ENCODE measurements at places on chromosomes 13 and 19.
A peak's percentile ranks its signal among the peaks of the same experiment; 100 is the strongest.

DNA sequence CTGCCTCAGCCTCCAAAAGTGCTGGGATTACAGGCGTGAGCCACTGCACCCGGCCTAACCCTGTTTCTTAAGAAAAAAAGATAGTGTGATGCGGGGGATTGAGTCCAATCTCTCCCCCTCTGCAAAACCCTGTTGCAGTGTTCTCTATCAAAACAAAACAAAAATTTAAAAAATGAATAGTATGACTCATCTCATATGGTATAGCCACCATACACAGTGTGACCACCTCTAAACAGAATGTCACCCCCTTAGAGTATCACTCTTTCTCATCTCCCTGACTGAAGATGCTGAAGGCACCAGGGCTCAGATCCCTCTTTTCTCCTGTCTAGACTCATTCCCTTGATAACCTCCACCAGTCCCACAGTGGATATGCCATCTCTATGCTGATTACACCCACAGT lies 6.8 kb upstream of the ERF start:
- DNase-seq: no peak

DNA sequence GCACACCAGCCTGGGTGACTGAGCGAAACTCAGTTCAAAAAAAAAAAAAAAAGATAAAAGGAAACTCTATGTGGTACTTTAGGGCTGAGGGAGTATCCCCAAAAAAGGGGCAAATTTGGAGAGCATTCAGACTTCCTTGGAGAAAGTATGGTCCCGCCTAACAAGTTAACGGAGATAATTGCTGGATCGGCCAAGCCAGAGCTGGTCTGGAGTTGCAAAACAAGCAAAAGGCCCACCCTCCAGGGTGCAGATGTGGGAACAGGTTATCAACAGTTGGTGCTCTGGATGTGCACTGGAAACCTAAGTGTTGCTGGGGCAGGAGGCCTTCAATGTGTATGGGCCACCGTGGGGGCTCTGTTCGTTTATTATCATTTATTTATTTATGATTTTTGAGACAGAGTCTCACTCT lies 2.8 kb downstream of the IQCN start:
- DNase-seq: no peak

DNA sequence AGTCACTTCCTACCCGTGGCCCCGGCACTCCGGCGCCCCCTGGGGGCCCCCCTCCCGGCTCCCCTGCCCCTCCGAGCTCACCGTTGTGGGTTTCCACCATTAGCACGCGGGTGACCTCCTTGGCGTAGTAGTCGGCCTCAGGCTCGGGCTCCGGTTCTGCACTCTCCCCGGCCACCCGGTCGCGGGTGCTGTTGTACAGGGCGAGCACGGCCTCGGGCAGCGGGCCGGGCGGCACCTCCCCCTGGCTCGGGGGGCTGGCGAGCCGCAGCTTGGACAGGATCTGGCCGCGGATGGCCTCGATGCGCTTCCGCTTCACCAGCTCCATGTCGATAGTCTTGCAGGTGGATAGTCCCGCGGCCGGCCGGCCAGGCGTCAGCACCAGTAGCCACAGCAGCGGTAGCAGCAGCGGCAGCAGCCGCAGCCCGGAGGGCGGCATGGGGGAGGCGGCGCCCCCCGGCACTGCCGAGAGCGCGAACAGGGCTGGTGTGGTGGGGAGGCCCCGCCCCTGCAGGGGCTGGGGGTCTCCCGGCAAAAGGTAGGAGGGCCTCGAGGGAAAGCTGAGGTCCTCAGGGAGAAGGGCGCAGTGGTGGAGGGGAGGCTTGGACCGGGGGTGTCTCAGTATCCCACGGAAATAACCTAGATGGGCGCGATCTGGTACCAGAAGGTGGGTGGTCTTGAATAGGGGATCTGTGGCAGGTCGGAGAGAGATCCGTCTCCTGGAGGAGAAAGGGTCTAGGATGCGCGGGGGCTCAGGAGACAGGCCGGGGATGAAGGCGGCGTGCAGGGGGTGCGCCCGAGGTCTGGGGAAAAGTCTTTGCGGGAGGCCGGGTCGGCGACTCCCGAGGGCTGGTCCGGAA lies 885 bp downstream of the TGFB1 start:
- DNase-seq: peak; percentile 75

- no peak for DNase-seq
Measured at GRCh38 chr13:95470574-95471366, 81.8 kb upstream of the CLDN10 start.

GRCh38 chr19:45443462-45444317 lies 20.0 kb upstream of the ERCC1 start:
- peak; percentile 53 for DNase-seq

DNA sequence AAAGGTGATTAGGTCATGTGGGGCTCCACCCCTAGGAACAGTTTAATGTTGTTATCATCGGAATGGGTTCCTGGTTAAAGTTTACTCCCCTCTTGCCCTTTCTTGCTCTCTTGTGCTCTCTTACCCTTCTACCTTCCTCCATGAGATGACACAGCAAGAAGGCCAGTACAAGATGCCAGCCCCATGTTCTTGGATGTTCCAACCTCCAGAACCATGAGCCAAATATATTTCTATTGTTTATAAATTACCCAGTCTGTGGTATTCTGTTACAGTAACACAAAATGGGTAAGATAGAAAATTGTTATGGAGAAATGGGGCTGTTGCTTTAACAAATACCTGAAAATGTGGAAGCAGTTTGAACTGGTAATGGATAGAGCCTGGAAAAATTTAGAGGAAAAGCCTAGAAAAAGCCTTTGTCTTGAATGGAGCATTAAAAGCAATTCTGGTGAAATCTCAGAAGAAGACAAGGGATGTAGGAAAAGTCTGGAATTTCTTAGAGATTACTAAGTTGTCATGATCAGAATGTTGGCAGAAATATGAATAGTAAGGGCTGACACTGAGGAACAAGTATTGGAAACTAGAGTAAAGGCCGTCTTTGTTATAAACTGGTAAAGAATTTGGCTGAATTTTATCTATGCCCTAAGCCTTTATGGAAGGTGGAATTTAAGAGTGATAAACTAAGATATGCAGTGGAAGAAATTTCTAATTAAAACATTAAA lies 53.5 kb upstream of the TSC22D1 start:
- no peak for DNase-seq

DNA sequence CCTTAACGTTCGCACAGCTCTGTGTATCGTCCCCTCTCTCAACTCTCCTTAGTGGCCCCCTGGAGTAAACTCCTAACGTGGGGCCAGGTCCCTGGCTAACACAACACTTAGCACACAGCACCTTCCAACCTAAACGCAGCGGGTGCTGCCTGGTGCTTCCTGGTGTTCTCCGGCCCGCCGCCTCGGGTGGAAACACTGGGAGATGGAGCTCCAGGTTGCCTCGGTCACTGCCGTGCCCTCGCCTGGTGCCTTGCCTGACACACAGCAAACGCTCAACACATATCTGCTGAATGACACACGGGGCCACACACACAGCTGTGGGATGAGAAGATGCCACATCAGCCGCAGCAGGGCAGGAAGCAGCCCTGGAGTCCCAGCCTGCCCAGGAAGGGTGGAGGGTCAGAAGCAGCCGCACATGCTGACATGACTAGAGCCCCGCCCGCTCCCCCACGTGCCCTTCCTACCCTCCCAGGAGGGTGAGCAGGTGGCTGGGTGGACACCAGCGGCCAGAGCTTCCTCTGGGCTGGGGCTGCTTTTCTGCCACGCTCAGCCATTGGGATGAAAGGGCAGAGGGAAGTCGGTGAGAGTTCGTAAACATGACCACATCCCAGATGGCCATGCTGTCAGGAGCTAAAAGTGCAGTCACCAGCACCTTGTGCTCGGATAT lies 6.6 kb downstream of the PEPD start:
- peak; percentile 70 for DNase-seq

GRCh38 chr13:30398601-30399072 lies 23.7 kb upstream of the UBE2L5 start:
- DNase-seq: no peak

- no peak for DNase-seq
Measured at GRCh38 chr13:66994517-66995202, 235.5 kb downstream of the PCDH9 start.

- DNase-seq: peak; percentile 11
Measured at GRCh38 chr13:80924596-80924995, 583.7 kb upstream of the SPRY2 start.

DNA sequence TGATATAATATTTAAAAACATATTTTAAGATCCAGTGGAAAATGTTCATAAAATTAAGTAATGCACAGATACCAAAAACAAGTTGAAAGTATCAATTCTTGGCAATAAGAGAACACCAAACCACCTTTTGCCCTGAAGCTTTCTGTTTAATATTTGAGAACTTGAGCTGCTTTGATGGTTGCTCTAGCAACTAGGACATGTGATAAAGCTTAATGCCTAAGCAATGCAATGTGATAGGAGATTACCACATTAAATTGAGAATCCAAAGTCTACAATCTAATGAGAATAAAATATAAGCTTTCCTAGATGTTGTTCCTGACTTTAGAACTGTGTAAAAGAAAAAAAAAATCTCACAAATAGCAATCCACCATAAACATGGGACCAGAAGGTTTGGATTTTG lies 1367.5 kb upstream of the PCDH9 start:
- no peak for DNase-seq

- DNase-seq: peak; percentile 62
Measured at GRCh38 chr19:38264486-38265212, at the start of gene SPINT2. Gene SPINT2 (plus strand): TSS chr19:38264573. CDS start chr19:38264893, 320 bp downstream.

- no peak for DNase-seq
Measured at GRCh38 chr19:14375582-14376291, 5.5 kb upstream of the ADGRE5 start.

DNA sequence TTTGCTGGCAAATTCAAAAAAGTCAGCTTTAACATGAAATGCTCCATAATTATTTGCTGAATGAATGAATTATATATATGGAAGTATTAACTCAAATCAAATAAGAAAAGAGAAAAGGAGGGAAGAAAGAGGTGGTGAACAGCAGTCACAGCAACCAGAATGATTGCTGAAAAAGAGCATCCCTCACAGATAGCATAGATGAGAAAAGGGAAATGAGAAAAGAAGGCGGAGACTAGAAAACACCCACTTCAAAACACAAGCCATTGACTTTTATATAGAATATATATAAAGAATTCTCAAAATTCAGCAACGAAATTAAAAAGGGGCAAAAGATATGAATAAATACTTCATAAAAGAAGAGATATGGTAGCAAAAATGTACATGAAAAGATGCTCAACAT lies 75.2 kb downstream of the CAB39L start:
- DNase-seq: no peak

DNA sequence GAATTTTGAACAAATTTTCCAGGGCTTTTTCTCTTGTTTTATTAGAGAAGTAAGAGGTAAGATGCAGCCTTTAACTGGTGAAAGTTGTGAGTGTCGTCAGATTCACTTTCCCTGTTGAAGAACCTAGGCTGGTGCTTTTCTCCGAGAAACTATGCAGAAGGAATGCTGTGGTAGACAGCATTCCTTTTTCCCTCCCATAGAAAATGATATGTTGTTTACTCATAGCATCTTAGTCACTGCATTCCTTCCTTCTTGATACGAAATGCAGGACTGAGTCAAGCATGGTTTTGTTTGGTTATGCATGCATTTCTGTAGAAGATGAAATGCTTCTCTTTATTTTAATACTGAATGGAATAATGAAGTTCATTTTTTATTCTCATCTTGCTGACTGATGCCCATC lies 3.4 kb downstream of the ITGBL1 start:
- no peak for DNase-seq

- no peak for DNase-seq
Measured at GRCh38 chr19:33794683-33795369, 1.8 kb upstream of the KCTD15 start.

DNA sequence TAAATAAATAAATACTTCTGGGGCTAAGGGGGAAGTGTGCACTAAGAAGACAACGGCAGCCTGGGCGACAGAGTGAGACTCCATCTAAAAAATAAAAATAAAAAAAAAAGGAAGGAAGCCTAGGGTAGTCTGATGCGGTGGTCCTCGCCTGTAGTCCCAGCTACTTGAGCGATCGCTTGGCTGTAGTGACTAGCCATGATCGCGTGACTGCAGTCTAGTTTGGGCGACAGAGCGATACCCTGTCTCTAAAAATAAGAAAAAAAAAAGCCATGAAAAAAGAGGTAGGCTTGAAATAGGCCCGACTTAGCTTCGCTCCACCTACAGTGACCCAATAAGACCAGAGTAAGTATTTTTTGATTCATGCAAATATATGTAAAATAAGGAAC lies 661 bp upstream of the BABAM1 start:
- DNase-seq: no peak

DNA sequence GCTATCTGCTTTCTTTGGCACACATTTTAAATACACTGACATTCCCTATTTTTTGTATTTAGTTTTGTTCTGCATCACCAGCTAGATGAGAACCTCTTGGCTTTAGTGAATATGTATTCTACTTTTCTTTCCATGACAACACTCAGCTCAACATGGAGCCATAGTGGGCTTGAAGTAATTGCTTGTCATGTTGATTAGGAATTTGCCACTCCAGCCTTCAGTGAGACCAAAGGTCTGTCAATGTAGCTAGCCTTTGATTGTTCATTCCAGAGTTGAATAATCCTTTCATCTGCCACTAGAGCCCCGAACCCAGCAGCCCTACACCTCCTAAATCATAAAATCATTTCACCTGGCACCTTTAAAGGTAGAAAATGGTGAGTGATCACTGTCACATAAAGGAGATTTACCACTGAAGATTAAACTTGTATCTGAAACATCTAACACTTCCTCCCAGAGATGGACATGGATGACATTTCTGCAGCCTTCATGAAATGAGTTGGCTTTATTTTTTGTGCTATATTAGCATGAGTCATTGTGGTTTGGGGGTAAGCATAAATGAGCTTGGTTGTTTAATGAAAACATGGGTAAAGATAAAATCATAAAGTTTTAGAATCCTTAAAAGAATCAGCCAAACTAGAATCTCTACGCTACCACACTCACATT lies 29.2 kb upstream of the GARRE1 start:
- DNase-seq: peak; percentile 32

DNA sequence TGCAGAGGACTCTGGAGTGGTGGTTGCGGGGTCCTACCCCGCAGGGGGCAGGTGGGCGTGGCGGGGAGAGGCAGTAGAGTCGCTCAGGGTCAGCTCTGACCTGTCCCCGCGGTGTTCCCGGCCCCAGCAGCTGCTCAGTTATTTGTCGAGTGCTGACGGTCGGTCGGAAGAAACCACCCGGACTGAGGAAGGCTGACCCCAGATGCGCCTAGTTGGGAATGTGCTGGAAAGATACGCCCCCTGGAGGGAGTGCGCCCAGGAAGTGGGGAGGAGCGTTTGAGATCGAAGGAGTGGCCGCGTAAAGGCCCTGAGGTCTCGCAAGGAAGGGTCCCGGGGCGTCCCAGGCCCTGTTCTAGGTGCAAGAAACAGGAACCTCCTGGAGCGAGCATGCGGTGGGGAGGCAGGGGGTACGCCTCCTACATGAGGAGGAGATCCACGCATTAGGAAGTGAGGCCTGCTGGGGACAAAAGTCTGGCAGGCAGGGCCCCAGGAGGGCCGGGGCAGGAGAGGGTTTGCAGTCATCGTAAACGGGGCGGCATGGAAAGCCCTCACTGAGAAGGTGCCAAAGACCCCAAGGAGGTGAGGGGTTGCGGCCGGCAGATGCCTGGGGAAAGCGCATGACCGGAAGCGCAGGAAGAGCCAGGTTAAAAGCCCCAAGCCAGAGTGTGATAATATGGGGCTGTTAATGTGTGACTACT lies 9.2 kb downstream of the CCDC8 start:
- no peak for DNase-seq

Data from hematopoietic multipotent progenitor cell treated with erythropoietin and hydrocortisone succinate and interleukin-3 and kit ligand, for 8 days (in vitro differentiated cells).